Hepatic stellate cell (primary cell): ENCODE measurements at places on chromosomes 3 and 15.

- DNase-seq: no peak
Measured at GRCh38 chr15:57592836-57593420, 1.2 kb downstream of the MYZAP start.

DNA sequence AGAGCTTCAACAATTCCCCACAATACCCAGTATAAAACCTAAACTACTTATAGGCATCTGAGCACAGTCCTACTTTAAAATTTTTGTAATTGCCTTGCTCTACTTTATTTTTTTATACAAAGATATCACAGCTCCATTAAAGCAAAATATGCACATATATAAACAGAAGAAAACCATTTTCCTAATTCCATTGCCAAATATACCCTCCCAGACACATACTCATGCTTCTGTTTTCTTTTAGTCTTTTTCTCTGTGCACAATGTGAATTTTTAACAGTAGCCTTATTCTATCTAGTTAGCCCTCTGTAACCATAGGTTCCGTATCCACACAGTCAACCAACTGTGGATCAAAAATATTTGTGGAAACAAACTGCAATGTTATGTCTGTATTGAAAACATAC lies 260.5 kb downstream of the SCAPER start:
- no peak for DNase-seq

GRCh38 chr3:1902416-1902815 lies 196.2 kb upstream of the CNTN4 start:
- DNase-seq: no peak

GRCh38 chr3:184602372-184603150 lies 41.0 kb downstream of the EPHB3 start:
- peak; percentile 64 for DNase-seq

GRCh38 chr3:1082108-1082507 lies 10.7 kb upstream of the CNTN6 start:
- peak; percentile 7 for DNase-seq

DNA sequence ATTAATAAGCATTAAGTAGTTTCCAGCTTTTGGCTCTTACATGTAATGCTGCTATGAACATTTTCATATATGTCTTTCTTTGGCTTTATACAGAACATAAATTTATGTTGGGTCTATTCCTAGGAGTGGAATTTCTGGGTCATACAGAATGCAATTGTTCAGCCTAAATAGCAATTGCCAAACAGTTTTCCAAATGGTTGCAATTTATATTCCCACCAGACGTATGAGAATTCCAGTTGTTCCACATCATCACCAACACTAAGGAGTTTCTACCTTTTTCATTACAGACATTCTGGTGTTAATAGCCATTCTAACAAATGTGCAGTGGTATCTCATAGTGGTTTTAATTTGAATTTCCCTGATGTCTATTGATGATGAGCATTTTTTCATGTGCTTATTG lies 160.1 kb upstream of the TMC3 start:
- DNase-seq: no peak

DNA sequence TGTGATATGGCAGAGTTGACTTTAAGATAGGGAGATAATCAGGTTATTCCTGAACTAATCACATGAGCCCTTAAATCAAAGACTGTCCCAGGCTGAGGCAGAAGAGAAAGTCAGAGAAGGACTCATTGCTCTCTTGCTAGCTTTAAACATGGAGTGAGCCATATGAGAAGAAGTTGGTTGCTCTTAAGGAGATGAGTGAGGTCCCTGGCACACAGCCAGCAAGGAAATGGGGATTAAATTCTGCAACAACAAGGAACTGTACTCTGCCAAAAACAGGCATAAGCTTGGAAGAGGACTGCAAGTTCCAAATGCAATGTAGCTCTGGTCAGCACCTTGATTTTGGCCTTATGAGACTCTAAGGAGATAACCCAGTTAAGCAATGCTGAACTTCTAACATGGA lies 457.0 kb downstream of the PLOD2 start:
- DNase-seq: no peak

DNA sequence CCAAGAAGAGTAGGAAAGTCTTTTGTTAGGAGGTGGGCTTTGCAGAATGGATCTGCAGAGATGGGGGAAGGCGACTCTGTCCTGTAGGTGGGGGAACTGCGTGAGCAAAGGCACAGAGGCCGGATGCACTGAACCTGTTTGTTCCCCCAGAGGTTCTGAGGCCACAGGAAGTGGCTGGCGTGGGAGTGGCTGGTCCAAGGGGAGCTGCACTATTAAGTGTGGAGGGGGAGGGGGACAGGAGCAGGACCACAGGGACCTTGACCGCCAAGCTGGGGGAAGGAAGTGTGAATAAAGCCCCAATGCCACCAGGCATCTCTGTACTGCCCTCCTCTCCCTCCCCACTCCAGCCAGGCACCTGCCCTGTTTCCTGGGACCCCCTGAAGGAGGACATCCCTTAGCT lies 51.8 kb downstream of the CYP11A1 start:
- no peak for DNase-seq

GRCh38 chr3:40187945-40188344 lies 121.6 kb upstream of the EIF1B start:
- DNase-seq: no peak

GRCh38 chr3:134354612-134355251 lies 19.5 kb downstream of the AMOTL2 start:
- DNase-seq: no peak

GRCh38 chr3:169266351-169266750 lies 397.2 kb downstream of the MECOM start:
- DNase-seq: no peak

DNA sequence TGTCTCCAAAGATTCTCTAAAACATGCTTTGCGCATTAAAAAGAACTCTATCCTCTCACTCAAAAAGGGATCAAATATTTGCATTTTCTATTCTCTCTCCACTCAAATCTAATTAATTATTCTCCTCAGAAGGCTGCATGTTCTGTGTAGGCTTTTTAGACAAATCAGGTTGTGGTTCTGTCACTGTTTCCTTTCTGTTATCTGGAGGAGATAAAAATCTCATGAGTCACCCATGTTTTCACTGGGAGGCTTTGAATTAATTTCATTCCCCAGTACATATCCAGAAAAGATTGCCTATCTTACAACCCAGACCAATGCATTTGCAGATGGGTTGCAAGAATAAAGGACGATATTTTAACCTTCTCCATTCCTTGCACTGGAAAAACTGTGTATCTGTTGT lies 446.5 kb downstream of the GRM7 start:
- no peak for DNase-seq

DNA sequence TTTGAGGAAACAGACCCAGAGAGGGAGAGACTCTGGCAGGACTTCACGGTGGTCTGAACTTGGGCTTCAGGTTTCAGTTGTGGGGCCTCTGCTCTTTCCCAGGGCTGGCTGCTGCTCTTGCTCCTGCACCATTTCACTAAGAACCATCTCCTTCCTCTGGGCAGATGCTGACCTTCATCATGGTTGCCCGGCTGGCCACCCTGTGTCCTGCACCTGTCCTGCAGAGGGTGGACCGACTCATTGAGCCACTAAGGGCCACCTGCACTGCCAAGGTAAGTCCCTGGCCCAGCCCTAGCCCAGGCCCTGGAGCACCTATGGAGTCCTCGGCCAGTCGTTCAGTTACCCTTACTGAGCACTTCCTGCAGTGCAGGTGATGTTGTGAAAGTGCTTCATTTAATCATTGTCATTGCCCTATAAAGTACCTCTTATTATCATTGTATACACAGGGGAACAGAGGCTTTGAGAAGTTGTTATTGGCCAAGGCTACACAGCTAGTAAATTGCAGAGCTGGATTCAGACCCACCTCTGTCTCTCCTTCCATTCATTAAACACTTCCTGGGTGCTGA lies 10.0 kb downstream of the RPL32 start:
- DNase-seq: no peak

DNA sequence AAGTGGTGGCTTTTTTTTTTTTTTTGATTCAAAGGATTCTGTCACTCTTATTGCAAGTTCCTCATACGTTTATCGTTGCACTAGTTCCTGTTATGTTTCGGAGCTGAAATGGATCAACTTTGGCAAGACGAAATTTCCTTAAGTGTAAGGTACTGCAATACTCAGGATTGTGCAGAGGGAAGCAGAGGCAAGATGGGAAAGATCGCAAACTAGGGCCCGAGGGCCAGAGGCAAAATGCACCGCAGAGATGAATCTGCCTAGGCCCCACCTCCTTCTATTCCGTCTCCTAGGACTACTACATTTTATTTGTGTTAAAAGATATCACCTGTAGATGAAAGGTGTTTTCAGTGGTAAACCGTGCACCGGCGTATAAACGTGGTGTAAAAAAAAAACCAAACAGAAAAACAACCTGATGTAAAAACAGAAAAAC lies 331 bp downstream of the RNU6-1 start:
- DNase-seq: peak; percentile 62

GRCh38 chr3:108404368-108404767 lies 106.0 kb downstream of the MYH15 start:
- peak; percentile 15 for DNase-seq

DNA sequence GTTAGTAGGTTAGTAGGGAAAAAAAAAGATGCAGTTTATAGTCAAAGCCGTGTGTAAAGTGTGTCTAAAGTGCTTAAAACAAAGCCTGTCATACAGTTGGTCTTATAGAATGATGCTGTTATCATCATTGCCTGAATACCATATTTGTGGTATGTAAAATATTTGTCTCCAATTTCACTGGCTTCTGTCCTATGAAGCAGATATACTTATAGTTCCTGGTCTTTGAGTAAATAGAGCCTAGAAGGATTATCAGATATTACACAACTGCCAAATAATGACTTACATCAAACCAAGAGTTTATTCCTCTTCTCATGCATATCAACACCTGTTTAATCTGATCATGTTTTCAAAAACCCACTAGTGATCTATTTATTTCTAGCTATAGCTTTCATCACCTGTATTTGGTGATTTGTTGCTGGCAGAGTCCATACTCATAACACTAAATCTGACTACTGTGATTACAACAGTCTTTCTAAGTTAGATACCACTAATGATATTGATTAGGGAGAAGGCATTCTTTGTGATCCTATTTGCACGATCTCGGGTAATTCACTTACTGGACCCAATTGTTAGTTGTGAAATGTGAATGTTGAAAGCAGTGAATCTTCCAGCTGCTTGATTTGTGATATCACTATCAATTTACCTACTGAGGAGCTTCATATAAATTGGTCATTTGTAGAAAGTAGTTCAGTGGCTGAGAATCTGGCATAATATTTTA lies 413.7 kb downstream of the LPP start:
- DNase-seq: no peak

DNA sequence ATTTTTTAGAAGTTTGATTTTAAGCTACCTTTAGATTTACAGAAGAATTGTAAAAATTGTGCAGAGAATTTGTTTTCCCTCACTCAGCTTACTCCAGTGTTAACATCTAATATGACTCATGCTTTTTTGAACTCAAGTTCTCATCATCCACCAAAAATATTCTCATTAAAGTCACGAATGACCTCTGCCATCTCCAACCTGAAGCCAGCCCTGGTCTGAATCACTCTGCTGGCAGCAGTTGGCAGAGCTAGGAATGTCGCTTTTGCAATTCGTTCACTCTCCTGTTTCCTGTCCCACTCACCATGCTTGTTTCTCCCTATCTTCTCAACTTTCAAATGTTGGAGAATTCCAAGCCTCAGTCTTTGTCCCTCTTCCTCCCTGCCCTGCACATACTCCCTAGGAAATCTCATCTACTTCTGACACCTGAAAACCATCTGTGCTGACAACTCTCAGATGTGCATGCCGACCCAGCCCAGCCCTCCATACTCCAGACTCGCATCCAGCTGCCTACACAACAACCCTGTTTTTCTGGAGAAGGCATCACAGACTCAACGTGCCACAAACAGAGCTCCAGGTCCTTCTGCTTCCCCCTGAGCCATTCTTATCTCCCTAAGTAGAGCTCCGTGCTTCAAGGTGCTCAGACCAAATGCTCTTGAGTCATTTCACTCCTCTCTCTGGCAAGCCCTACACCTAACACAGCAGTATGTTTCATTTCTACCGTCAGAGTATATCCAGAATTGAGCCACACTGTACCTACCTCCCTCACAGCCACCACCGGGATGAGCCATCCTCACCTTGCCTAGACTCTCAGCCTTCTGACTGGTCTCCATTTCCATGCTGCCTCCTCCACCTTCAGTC lies 24.9 kb downstream of the PRR23E start:
- no peak for DNase-seq

DNA sequence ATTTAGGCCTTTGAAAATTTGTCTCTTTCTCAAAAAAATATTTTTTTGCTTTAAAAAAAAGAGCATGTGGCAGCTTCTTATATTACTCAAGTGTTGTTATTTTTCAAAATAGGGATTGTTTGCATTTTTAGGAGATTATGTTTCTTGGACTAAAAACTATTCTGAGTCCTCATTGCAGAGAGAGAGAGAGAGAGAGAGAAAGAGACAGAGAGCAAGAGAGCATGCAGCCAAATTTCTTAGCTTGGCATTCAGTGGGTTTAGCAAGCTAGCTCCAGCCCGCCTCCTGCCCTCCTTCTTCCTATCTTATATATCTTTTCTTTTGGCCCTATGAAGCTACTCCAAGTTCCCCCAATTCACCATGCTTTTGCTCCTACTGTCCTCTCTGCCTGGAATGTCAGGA lies 55.7 kb downstream of the CEMIP start:
- DNase-seq: no peak

GRCh38 chr15:69954666-69955065 lies 143.1 kb downstream of the TLE3 start:
- DNase-seq: no peak

DNA sequence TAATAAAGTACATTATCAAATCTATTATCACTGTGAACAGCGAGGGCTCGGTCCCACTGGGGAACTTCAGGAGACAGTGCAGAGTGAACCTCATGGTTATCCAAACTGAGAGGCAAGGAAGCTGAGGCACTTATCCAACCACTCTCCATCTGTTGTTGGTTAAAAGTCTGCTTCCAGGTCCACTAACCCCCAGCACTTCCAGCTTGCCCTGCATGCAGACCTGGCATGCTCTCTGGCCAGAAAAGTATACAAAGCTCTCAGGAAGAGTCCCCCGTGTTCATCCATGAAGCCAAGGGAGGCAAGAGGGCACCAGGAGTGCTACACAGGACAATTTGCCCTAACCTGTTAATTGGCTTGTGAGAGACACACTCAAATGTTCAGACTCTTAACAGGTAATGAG lies 36.0 kb downstream of the FBN1 start:
- DNase-seq: no peak

GRCh38 chr3:148828136-148828690 lies 602 bp downstream of the CPB1 start:
- DNase-seq: no peak

GRCh38 chr3:48189321-48189720 lies 1.1 kb upstream of the CDC25A start:
- DNase-seq: no peak

DNA sequence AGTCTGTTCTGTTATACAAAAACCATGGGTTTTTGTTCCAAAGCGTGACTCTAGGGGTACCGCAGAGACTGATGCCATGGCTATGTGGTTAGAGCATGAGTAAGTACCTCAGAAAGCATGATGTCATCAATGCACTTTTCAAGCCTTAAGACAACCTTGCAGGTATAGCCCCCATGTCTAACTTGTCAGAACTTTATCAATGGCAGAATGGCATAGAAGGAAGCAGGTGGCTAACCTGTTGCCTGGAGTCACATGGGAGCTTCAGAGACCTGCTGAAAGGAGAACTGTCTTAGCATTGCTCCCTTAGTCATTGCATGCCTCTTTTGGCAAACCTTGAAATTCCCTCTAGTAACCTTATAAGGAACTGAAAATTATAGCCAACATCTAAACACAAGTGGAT lies 52.5 kb downstream of the EOMES start:
- no peak for DNase-seq
